ENCODE measurements at places on chromosomes 7 and 10.

DNA sequence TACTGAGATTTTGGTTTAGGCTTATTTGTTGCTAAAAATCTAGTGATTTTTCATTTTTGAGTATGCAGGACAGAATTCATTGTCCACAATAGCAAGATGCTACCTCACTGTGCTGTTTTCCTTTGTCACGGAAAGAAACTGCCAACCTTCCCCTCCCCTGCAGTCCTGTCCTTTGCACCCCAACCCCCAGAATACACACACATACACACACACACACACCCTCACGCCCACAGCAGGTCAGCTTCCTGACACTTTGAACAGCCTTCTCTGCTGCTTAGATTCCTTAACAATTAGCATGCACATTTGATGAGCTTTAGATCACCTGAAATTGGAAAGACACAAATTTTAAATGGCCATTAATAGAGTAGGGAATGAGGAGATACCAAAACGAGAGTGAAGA lies 32.1 kb downstream of the ARMC3 start:
- DNase-seq, result no peak

DNA sequence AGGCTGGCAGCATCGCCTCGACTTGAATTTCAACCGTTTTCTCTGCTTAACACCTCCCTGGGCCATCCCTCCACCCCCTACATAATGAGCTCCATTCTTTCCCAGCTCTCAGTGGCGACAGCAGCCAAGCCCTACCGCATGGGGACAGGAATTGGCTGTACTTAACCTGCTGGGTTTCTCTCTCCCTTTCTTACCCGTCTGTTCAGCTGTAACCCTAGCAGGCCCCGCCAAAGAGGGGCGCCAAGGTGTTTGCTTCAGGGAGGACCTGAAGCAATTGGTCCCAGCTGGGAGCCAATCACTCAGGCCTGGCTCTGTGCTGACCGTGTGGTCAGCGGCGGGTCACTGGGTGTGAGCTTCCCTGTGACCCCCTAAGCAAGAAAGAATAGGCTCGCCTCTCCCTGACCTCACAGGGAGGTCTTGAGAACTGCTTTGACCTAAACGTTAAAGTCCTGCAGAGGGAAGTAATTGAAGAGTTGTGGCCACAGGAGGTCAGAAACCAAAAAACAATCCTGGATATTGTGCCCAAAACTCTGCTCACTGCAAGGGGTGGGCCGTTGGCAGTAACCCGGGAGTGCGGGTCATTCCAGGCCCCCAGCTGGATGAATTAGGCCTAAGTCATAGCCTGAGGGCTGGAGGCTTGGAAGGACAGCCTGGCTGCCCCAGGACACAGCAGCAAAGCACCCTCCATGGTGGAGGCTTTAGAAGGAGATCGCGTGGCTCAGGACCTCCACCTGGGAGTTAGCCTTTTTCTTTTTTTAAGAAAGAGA lies 114.6 kb downstream of the ITIH5 start:
- DNase-seq, result no peak

DNA sequence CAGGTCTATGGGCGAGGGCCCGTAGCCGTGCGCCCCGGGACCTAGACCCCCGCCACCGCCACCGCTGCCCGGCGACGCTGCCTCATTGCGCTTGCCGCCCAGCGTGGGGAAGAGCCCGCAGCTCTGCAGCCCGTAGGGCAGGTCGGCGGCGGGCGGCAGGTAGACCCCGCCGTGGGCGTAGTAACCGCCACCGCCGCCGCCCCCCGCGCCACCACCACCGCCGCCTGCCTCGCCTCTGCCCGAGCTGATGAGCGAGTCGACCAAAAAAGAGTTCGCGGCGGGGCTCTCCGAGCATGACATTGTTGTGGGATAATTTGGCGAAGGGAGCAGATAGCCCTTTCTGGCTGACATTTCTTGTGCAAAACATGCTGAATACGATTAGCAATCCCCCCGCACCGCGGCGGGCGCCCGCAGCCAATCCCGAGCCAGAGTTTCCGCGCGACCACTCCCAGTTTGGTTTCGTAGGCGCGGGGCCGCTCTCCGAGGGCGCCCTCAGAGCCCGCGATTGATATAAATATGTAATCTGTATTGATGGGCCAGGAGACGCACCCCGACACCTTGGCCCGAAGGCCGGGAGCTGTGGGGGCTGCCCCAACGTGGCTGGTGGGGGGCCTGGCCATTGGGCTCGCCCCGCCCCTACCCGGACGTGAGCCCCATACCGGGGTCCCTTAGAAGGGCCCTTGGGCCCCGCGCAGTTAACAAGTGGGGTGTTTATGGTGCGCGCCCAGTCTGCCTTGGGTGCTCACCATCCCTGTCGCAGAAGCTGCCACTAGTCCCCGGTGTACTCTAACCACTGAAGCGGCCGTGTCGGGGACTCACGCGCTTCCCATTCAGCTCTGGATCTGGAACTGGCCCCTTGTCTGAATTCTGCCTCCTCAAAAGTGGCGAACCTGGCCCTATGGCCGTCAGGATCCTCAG lies at the start of gene HOXA10:
TSS of gene HOXA10 (minus strand) at position 365 of the 918 bp plus-strand sequence. CDS start at position 351, 14 bp downstream.
- no peak for DNase-seq

GRCh38 chr7:28988091-28988490 lies 30.0 kb upstream of the TRIL start:
- no peak for DNase-seq

DNA sequence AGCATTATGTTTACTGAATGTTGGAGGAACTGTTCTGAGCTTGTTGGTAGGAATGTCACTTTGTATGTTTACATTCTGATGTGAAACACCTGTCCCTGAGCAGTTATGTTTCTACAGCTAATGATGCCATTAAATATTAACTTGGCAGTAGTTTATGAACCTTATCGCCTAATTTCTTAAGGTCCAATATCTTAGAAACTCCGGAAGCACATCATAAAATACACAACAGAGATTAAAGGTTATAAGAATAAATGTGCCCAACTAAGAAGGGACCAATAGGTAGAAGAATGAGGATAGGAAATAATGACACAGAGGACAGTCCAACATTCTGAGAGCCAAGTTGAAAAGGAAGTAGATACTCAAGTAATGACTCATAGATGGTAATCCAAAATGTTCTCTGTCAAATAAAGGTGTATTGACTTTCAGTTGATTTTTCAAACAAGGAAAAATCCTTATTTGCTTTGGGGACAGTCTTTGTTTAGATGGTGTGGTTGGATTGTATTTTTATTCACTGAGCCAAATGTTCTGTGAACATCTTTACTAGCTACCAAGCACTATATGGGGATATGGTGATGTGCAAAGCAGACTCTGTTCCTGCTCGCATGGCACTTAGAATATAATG lies 31.9 kb downstream of the LCOR start:
- peak; percentile 47 for DNase-seq

- DNase-seq, result no peak
Observed at GRCh38 chr10:60031183-60031582, 124.8 kb upstream of the CCDC6 start.

GRCh38 chr7:120054376-120055100 lies 218.4 kb upstream of the KCND2 start:
- no peak for DNase-seq

DNA sequence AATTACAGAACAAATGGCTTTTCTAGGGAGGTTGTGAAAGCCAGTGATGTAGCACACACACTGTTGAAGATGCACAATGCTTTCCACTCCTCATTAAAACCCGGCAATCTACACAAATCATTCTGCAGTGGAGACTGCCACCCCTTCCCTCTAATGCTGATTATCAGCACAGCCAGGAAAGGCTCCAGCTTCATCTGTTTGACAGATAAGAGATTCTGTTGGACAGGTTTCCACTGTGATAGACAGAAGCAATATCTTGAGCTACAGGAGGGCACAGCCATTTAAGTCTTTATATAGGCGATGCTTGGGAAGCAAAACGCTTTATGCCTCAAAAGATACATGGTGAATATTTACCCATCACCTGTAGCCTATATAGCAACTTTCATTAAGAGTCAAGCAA lies 555.6 kb downstream of the GLRX3 start:
- no peak for DNase-seq

DNA sequence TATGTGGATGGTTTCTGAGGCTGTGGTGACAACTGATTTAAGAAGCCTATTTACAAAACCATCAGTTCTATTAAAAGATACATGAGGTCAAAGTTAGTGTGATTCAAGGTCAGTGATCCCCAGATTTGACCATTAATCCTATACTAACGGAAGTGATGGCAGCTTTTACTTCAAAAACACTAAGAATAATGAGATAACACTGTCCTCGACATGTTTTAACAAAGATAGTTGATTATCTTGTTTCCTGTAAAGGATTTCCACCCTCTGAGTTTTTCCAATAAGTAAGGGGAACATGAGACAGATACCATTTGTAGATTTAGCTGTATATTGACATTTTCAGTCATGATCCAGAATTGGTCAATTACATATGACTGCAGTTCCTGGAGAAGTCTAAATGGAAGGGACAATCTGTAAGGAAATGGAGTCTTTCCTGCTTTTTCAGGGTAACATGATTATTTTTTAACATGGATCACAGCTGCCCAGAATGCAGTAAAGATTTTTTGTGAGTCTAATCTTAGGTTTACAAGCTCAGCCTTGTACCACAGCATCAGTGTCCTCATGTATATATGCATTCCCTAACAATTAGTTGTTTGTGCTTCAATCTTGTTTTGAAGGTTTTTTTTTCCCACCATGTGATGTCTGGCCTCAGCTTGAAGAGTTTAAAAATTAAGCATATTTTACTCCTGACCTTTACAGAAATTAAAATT lies 188.0 kb downstream of the PPP1R9A start:
- no peak for DNase-seq

GRCh38 chr7:127908430-127909258 lies 122.6 kb downstream of the LRRC4 start:
- peak; percentile 41 for DNase-seq

DNA sequence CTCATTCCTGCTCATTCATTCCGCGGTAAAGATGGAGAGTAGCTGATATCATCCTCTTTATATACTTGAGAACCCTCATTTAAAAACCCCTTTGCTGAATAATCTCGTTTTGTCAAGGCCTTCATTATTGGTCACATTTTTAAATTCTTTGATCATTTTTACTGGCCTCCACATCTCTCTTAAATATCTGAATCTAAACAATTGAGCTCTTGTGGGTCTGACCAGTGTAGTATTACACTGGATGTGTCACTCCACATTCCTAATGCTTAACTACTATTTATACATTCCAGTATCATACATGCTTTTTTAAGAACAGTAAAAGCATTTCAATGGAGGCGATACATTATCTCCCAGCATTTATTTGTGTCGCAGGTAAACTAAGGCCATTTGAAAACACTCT lies 12.6 kb upstream of the PRPS1L1 start:
- DNase-seq, result no peak

GRCh38 chr10:61021926-61022325 lies 77.9 kb upstream of the RHOBTB1 start:
- DNase-seq, result no peak

- DNase-seq, result no peak
Observed at GRCh38 chr7:132575982-132576720, at the start of gene PLXNA4. PLXNA4 (minus strand) TSS chr7:132576470; CDS start chr7:132508693, 67,777 bp downstream.

DNA sequence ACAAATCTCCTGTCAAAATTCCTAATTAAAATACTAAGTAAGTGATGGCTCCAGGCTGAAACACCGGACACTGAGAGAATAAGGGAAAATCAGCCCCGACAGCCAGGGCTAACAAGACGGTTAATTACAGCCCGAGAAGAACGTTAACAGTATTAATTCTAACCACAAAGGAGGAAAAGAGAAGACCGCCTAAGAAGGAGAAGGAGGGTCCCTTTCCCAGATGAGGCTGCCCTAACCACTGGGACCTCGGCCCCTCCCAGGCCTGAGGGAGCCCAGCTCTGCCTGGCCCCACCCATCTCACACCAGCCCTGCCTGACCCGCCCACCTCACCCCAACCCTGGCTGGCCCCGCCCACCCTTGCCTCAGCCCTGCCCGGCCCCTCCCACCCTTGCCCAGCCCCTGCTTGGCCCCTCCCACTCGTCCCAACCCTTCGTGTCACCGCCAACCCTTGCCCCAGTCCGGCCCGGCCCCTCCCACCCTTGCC lies 51.3 kb downstream of the PWWP2B start:
- peak; percentile 74 for DNase-seq

- DNase-seq, result no peak
Observed at GRCh38 chr10:106384496-106384895, 780.0 kb downstream of the SORCS1 start.

DNA sequence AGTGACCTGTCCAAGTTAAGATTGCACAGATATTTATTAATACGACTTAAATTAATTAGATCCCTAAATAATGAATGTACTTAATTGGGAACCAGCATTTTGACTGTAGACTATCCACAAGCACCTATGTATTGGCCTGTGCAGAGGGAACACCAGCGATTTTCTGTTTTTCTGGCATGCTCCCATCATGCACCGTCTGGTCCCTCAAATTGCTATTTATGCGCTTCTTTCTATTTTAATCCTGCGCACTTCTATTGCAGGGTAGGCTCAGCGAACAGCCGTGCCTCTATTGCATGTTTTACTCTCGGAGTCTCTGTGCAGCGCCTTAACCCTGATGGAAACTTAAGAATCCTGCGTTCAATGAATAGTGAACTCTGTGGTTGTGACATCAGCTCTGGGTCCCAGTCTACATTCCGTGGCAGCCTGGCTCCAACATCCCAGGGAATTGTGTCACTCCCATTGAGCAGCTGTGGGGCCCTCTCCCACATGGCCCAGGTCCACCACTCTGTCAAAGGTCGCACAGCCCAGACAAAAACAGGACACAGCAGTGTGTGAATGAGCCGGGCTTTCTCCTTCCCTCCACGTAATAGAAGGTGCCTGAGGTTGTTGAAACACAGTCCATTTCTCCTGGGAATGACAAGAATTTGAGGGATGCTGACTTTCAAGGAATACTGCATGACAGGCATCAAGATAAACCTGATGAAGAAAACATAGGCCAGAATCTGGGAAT lies 239.7 kb upstream of the KLF6 start:
- no peak for DNase-seq

- peak; percentile 0 for DNase-seq
Observed at GRCh38 chr7:81684514-81685269, 85.2 kb downstream of the HGF start.

- DNase-seq, result no peak
Observed at GRCh38 chr10:69817078-69817581, 15.4 kb downstream of the COL13A1 start.

- no peak for DNase-seq
Observed at GRCh38 chr10:112520914-112521313, 73.9 kb downstream of the VTI1A start.

DNA sequence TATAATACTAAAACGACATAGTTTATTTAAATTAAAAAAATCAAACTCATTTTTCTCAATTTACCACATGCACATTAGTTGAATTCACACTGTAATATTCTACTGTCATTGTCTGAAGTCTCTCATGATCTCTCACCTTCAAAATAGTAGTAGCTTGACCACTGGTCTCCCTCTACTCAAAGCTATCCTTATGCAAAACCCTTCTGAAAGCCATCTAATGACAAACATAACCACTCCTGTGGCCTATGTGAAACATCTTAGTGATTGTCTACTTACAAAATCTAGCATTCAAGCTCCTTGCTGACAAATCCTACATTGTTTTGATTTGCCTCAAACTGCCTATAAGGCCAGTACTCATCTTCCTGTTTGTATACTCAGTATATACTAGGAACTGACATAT lies 606.0 kb upstream of the GHITM start:
- DNase-seq, result no peak
